ENCODE measurements at places on chromosomes 11 and 22. TPM values are rescaled to one million over a fixed set of nuclear protein-coding genes. Genes with fewer than 3 reads are reported as not detected.

The OR52E5 gene
- not detected for total RNA-seq

The BEST1 gene
- total RNA-seq, result 1.3 TPM

The IL17REL gene
- total RNA-seq, result not detected

- peak; percentile 77 for DNase-seq
Measured at GRCh38 chr11:2287091-2287490, 14.6 kb downstream of the C11orf21 start.

DNA sequence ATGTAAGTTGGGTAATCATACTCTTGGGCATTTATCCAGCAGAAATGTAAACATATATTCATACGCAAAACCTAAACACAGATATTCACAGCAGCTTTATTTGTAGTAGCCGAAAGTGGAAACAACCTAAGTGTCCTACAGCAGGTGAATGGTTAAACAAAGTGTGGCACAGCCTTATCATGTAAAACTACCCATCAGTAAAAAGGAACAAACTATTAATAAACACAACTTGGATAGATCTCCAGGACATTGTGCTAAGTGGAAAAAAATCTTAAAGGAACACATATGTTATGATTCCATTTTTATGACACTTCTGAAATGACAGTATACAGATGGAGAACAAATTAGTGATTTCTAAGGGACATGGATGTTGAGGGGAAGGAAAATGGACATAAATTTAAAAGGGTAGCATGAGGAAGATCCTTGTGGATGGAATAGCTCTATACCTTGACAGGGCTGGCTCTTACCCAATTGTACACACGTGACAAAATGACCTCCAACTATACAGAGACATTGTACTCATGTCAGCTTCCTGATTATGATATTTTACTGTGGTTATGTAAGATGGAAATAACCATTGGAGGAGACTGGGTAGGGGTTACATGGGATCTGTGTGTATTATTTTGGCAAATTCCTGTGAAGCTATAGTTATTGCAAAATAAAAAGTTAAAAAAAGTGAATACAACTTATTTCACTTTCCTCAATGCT is 15.4 kb downstream of the ANO5 start:
- DNase-seq, result no peak

DNA sequence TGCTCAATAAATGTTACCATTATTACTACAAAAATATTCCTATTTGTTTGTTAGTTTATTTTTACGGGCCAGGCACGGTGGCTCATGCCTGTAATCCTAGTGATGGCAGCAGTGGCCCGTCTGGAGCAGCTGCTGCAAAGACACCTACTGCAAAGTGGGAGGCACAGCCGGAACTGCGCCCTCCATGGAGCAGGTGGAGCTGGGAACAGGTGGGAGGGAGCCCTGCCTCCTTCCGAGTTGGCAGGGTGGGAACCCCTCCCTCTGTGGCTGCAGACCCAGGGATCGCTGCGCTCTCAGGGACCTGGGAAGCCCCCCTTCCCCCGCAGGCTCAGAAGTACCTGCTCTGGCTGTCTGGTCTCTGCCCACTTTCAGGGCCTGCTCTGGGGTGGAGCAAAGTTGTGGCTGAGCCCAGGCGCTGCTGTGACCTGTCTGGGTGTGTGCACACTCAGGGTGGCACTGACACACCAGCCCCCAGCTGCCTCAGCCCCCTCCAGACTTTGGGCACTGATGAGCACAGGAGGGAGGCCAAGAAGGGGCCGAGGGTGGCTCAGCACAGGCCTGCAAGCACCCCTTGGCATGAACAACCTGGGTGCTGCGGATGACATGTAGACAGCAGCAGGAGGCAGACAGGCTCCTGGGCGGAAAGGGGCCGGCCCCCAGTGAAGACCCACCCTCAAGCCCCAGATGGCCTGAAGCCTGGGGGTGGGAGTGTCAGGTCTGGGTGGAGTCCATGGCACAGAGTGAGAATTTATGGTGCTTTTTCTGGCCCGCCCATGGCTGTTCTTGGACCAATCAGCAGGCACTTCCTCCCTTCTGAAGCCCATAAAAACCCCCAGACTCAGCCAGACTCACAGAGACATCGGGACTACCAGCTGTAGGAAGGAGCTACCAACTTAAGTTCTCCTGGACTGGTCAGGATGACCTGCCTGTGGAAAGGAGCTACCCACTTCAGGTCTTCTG is 103.7 kb upstream of the CLMP start:
- no peak for DNase-seq

- DNase-seq, result no peak
Measured at GRCh38 chr11:83801799-83802198, 515.6 kb upstream of the CCDC90B start.

DNA sequence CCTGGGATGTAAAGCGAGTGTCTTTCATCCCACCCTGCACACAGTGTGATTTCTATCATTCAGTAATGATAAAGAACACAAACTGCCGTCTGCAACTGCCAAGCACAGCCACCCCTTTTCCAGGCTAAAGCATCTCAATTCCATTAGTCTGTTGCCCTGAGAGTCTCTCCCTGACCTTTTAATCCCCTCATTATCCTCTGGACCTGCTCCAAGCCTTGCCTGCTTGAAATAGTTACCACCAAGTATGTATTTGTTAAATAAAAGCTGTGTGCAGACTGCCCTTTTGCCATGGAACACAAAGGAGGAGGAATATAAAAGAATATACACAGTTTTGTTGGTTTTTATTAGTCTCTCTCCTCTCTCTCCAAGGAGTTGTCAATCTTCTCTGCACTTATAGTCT is 13.0 kb downstream of the GRAP2 start:
- no peak for DNase-seq

- no peak for DNase-seq
Measured at GRCh38 chr11:13376838-13377237, 86.2 kb downstream of the BTBD10 start.

DNA sequence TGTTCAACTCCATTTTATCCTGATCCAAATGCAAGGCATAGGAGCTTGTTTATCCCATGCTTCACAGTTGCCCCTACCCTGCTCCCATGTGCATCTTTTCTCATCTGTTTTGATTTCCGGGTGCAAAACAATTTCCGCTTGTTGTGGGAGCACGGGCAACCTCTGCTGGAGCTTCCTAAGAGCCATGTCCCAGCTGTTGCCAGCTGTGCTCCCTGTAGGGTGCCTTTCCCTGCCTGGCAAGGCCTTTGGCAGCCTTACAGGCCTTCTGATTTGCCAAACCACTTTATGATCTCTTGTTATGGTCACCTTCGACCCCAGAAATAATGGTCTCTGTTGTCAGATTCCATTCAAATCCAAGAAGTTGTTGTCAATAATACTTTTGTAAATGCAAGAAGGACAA is 1038.5 kb downstream of the OPCML start:
- DNase-seq, result no peak

- DNase-seq, result no peak
Measured at GRCh38 chr11:72513411-72513810, 79.1 kb upstream of the CLPB start.

GRCh38 chr11:85663080-85663752 is 1.7 kb downstream of the CREBZF start:
- no peak for DNase-seq

DNA sequence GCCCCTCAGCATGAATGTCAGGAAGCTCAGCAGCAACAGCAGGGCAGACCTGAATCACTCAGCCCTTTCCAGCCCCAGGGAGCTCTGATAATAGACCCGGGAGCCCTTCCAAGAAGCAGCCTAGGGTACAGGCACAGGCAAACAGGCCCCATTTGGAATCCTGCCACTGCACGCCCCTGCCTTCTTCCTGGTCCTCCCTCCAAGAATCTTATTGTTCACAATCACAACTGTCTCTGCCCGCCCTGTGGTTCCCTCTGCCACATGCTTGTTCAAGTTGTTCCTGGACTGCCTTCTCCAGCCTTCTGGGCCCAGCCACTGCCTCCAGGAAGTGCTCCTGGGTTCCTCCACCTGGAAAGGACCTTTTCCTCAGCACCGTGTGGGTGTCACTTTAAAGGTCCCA is 54.6 kb downstream of the LRRC32 start:
- no peak for DNase-seq

DNA sequence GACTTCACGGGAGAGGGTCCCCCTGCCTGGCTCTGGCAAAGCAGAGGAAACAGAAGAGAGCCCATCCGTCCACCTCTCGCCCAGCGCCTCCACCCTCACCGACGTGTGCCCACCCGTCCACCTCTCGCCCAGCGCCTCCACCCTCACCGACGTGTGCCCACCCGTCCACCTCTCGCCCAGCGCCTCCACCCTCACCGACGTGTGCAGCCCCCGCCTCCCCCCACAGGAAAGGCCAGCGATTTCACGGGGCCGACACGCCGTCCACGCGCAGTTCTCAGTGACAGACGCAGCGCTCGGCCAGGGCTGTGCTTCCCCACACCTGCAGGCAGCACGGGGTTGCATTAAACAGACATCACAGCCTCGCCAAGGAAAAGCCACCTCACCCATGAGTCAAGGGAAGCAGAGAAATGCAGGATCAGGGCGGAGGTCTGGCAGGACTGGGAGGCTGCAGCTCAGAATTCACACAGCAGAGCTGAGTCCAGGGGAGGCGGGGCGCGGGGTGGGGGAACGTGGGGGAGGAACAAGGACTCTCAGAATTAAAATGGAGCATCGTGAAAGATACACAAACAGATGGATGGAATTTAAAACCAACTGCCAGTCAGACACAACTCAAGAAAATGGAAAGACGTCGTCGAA is 377.7 kb downstream of the BRD1 start:
- DNase-seq, result no peak

GRCh38 chr11:110312670-110313069 is 16.3 kb upstream of the RDX start:
- no peak for DNase-seq

DNA sequence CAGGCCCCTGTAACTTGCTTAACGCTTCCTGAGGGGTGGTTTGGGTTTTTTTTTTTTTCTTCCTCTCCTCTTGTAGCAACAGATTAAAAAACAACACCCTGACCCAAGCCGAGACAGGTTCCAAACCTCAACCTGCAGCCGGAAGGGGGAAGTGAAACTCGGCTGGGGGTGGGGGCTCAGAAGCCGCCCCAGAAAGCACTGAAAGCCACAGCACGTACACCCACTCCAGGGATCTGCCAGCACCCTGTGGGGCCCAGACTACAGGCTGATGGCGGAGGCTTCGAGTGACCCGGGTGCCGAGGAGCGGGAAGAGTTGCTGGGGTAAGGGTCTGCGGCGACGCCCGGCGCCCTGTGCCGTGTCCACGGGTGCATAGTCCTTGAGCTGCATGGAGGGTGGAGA is at the start of gene LSP1:
LSP1 (plus strand) TSS at position 208 of the 400 bp plus-strand sequence; CDS start at position 269, 61 bp downstream.
- DNase-seq, result no peak

DNA sequence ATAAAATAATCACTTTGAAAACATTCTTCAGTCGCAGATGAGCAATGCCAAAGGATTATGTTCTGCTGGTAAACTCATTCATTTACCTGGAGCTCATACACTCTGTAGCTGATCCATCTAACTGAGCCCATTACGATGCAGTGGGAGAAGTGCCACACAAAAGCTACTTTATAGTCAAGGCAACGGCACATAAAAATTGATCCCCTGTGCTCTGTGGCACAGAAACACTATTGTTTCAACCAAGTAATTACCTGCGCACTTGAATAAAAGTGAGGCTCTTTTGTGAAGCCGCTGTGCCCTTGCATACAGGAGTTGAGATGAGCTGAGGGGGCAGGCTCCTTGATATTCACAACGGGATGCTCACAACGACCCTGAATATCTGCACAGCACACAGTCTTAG is 7.2 kb downstream of the DKK3 start:
- DNase-seq, result no peak

GRCh38 chr11:396511-396947 is 2.5 kb downstream of the PKP3 start:
- no peak for DNase-seq

DNA sequence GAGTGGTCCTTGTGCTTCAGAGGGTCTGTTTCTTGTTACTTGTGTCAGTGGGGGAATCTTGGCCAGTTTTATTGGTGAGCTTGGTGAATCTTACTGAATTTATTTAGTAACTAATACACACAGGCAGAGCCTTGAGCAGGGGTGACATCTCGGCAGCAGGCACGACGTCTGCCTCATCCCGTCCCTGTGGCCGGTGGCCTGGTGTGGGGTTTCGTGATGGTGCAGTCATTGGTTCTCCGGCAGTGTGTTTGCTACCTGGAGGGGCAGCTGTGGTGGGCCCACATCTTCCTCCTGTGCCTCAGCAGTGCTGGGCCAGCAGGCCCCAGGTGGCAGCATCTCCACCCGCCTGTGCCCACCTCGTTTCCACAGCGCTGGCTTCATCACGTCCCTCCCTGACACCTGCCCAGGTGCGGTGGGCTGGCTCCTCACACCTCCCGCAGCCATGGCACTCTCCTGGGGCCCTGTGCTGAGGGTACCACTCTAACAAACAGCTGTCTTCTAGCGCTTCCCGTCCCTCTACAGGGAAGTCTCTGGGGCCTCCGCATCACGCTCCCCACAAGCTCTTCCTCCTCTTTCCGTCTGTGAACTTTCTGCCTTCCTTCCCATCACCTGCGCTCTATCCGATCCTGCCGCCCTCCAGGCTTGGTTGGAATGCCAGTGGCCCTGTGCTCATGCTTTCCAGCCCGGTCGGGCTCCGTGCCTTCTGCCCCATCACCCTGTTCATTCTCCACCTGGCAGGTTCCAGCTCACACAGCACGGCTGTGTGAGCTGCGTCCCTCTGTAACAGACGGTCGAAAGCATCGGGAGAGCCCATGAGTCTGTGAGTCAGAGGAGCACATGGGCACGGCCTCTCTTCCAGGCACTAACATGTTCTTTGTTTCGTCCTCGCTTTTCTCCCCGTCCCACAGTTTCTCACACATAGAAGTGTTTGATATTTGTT is 203.4 kb downstream of the TBC1D22A start:
- DNase-seq, result peak; percentile 75

GRCh38 chr11:116990061-116990473 is 108.2 kb downstream of the SIK3 start:
- DNase-seq, result no peak

DNA sequence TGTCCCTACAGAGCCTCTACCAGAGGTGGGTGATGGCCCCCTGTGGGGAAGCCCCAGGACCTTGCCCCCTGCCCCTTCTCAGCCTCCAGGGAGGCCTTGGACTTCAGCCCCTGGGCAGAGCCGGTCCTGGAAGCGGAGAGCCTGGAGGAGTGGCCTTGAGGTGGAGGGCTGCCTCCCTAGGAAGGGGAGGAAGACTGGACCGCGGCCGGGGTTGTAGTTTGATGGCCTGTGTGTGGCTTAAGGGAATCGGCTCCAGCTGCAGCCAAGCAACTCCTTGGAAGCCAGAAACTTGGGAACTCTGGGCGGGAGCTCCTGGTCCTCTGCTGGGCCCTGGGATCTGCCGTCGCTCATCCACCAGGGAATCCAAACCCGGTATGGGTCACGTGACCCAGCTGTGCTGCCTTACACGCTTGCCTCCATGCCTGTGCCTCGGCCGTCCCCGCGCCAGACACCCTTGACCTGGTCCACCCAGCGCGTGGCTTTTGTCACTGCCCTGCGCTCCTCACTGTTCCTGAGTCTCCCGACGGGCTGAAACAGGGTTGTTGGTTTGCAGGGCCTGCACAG is 23.5 kb upstream of the ARHGAP8 start:
- no peak for DNase-seq
